ENCODE measurements at places on chromosomes 16 and 17.

- DNase-seq: peak; percentile 89
Observed at GRCh38 chr16:58638148-58639036, 8.8 kb upstream of the CNOT1 start.

GRCh38 chr17:81178136-81179091 lies 12.4 kb upstream of the AATK start:
- DNase-seq: no peak

GRCh38 chr17:42408061-42408460 lies 15.0 kb downstream of the CAVIN1 start:
- DNase-seq: no peak

GRCh38 chr17:59234631-59235030 lies 14.3 kb downstream of the GDPD1 start:
- no peak for DNase-seq

DNA sequence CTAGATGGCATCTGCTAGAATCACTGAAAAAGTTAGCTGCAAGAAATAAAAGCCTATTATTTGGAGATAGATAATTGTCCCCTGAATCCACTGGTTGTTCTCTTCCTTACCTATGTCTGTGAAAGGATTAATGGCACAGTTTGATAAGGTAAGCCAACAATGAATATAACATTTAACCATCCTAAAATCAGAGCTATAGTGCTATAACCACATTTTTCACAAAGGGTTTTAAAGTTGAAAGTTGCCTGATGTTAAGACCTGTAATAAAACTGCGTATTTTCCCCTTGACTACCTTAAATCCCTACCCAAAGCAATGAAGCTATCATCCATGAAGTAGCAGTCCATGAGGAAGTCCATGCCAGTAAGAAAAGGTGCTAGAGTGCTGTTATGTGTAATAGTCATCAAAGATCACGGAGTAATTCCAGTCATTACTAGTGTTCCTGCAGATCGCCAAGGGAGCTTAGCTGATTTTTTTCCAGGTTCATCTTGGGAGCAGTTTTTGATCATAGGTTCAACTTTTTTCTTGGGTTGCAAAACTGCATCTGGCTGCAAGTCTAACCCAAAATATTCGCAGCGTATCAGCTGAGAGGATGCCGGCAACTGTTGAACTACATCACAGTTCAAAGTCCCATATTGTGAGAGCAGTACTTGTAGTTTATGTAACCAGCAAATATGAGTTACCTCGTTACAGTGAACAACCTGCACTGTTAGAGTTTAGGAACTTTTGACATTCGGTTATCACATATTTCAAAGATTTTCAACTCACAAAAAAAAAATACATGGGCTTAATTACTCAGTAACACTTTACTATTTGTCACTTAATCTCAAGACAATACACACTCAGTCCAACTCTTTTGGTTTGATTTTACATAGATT lies 18.2 kb upstream of the RSL1D1 start:
- DNase-seq: no peak

- DNase-seq: no peak
Observed at GRCh38 chr16:88026964-88027938, 76.0 kb downstream of the BANP start.

DNA sequence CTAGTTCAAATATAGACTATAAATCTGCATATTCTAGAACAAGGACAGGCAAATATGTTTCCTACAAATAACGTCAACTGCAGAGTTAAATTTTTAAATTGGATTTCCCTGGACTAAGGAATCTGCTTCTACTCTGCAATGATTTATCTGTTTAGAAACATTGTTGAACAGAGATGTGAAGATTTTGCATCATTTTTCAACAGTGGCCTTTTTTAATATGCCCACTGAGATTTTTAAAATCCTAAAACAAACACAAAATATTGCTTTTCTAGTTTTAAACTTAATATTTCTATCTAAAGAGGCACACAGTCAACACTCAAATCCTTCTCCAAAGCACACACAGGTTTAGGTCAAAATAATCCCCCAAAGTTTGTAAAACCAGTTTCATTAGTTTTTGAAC lies 23.7 kb upstream of the PMP22 start:
- no peak for DNase-seq

- no peak for DNase-seq
Observed at GRCh38 chr16:69166946-69167930, 19.7 kb upstream of the SNTB2 start.

GRCh38 chr16:85253084-85253941 lies 141.0 kb upstream of the CIBAR2 start:
- DNase-seq: peak; percentile 87

GRCh38 chr16:70433458-70434103 lies 5.3 kb downstream of the ST3GAL2 start:
- DNase-seq: peak; percentile 79

DNA sequence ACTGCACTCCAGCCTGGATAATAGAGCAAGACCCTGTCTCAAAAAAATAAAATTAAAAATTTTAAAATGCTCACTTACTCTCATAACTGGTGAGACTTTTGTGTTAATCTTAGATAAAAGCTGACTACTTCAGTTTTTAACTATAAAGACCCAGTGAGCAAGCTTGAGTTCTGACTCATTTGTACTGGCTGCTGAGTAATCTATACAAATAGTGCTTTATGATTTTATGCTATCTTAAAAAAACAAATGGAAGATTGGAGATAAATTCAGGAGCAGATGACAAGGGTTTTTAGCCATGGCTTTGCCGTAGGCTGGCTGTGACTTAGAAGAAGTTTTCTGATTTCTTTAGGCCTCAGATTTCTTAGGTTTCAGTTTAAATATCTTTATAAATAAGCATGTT lies 30.5 kb downstream of the SNTB2 start:
- DNase-seq: peak; percentile 28

GRCh38 chr17:65893692-65894279 lies 298.1 kb downstream of the CEP112 start:
- no peak for DNase-seq

DNA sequence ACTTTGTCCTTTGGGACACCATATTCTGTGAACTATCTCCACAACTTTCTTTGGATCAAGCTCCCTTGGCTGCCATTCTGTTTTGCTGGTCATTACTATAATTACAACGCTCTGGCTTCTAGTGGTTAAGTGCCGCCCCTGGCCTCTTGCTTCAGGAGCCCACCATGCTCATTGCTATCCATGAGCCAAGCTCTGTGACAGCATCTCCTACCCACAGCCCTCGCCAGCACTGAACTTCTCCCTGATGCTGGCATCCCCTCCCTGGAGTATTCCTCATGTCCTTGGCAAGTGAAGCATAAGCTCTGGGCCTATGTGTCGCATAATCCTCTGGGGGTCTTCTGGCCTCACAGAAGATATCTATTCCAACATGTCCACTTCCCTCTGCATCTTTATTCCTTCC lies 60.6 kb upstream of the DHX40 start:
- DNase-seq: no peak

GRCh38 chr17:8069587-8069860 lies 18.0 kb downstream of the ALOX12B start:
- DNase-seq: no peak

DNA sequence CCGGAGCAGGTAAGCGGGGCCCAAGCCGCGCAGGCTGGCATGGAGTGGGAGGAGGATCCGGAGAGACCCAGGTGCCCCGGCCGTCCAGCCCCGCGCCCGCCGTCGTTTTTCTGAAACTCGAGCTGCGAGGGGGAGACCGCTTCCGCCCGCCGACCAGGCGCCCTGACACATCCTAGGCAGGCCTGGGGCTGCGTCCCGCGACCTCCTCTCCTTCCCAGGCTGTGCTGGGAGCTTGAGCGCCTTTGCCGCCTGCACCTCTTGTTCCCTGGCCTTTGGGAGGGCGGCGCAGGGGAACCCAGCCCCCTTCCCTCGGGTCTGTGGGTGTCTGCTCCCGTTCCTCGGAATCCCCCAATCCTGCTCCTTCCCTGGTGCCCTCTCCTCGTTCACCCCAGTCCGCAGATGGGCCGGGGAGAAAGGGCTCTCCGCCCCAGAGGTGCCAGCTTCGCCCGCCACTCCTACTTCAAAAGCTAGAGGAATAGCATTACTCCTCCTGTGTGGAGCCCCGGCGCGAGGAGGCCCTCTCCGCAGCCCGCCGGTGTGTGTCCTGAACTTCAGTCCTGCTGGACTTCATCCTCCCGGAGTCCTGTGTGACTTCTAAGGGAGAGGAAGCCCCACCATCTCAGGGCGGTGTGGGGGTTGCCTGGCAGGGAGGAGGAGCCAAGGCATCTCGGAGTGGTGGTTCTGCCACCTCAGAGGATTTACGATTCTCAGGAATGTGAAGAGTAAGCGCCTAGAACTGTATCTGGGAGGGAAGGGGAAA lies 1.0 kb downstream of the NHERF1 start:
- peak; percentile 51 for DNase-seq

Measured in GM03348 (cell line).